ENCODE measurements at places on chromosomes 13 and 19.

DNA sequence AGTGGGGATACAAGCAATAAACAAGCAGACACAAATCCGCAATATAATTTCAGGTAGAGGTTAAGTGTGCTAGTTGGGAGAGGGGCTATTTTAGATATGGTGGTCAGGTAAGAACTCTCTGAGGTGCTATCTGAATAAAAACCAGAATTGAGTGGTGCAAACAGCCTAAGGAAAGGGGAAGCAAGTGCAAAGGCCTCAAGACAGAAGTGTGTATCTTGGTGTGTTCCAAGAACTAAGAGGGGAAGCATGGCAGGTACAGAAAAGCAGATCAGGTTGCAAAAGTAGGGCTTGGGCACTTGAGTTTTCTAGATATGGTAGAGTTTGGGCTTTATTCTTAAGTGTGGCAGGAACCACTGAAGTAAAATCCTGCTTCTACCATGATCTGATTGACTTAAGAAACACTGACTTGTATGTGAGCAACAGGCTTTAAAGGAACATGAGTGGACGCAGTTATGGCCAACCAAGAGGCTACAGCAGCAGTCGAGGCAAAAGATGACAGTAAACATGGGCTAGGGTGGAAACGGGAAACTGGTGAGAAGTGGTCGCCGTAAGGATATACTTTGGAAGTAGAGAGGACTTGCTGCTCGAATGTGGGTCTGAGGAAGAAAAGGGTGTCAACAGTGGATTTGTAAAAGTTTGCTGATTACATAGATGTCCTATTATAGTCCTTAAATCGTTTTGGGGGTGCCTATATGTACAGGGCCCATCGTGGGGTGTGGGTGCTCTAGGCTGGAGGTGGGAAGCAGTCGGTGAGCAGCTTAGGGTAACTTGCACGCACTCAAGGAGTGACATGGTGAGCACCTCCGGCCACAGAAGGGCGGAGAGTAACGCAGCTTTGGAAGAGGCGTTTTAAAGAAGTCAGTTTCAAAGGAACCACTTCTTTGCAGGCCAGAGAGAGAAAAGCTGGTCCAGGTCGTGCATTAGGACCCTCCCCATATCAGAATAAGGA lies 677 bp downstream of the TGDS start:
- peak; percentile 38 for DNase-seq

DNA sequence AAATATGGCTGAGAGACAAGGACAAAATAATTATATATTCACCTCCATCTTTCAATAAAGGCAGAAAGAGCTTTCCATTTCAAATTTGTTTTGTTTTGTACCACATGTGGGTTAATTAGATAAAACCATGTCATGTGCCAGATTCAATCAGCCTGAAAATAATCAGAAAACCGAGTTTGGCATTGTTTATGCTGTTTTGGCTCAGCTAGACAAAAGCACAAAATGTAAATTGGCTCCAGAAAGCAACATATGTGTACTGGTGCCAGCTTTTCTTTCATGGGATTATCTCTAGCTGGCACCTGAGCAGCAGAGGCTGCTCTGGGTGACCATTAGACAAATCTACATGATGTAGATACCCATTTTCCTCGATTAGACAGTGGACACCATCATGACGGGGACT lies 9.2 kb upstream of the DNAJC15 start:
- DNase-seq = no peak

DNA sequence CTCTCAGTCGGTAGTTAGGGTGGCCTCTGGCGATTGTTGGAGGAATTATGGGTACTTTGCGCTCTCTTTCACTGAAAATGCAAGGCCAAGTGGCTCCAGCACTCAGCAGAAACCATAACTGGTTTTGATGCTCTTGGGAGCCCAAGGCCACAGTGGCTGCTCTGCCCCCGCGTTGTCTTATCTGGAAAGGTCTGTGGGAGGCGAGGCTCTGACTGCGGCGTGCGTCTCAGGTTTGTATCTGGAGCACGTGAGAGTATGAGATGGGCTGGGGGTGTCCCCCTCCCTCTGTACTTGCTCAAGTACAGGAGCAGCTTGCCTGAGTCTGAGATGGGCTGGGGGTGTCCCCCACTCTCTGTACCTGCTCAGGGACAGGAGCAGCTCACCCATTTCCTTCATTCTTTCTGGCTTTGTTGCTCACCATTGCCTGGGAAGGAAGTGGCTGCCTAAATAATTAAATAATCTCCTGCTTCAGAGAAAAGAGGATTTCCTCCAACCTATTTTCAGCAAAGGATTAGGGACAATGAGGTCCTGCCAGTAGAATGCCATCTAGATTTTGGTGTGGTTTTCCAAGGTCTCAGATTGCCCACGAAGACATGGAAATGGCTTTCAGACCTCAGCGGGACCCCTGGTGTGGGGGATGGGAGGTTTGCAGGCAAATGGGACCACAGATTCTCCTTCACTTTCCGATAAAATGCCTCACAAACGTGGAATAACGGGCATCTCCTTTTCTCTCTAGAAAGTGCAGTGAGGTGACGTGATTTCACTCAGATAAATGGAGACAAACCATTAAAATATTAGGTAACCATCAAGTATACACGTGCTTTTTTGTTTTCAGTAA lies 14.7 kb downstream of the ATP11A start:
- no peak for DNase-seq

GRCh38 chr13:42369071-42369797 lies 97.3 kb downstream of the AKAP11 start:
- DNase-seq = no peak

GRCh38 chr13:47929156-47929555 lies 71.9 kb downstream of the SUCLA2 start:
- peak; percentile 25 for DNase-seq

DNA sequence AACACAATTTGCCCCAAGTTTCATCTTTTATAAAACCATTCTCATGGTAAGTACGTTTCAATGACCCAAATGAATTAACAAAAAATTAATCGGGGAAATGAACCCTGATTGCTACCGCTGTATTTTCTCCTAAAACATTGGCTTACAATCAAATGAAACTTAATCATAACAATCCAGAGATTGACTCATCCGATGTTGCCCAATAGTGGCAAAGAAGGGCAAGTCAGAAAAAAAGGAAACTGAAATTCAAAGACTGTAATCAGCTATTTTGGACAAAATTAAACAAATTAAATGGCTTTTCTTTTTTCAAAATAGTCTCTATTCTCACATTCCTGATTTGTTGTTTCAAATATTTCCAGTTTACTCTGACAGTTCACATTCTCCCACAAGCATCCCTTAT lies 3.9 kb upstream of the ACOD1 start:
- DNase-seq = peak; percentile 70

- peak; percentile 65 for DNase-seq
Measured at GRCh38 chr13:103371271-103371670, 305.1 kb upstream of the SLC10A2 start.

DNA sequence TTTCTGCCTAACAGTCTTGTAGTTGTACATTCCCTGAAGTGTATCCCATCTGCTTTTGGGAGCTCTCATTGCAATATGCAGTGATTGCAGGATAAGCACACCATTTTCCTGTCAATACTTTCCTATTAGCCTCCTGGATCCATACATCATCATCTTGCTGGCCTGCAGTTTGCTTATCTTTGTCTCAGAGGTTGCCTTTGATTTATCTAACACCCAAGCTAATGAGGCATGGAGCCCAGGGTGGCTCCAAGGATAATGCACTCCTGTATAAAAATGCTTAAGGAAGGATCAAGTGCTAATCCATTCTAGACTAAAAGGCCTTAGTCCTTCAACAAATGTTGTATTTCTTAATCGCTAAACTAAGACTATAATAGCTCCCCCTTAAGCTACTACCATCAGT lies 161.6 kb upstream of the OBI1 start:
- DNase-seq = no peak

DNA sequence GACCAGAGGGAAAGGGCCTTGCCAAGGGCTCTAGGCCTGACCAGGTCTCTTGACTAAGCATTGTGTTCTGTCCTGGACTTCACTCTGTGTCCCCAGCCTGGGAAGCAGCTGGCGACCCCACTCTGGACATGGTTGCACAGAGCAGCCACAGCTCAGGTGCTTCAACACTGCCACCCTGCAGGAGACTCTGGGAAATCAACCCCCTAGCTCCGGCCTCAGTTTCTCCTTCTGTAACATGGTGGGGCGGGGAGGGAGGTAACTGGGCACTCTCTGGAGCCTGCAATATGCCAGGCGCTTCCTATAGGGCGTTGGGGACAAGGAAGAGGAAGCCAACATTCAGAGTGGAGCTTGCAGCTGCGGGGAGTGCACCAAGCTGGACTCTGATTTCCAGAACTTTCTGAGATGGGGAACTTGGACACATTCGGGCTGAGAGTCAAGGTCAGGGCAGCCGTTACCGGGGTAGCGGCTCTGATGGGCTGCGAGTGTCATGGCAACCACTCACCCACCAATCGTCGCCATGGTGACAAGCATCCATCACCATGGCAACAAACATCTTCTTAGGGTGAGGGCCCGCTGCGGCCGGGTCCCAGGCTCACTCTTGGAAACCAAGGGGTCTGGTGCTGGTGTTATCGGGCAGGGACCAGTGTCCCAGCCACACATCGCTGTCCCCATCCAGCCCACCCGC lies 12.8 kb downstream of the F2RL3 start:
- DNase-seq = no peak

- DNase-seq = peak; percentile 37
Measured at GRCh38 chr13:97724450-97724849, 229.0 kb upstream of the IPO5 start.

DNA sequence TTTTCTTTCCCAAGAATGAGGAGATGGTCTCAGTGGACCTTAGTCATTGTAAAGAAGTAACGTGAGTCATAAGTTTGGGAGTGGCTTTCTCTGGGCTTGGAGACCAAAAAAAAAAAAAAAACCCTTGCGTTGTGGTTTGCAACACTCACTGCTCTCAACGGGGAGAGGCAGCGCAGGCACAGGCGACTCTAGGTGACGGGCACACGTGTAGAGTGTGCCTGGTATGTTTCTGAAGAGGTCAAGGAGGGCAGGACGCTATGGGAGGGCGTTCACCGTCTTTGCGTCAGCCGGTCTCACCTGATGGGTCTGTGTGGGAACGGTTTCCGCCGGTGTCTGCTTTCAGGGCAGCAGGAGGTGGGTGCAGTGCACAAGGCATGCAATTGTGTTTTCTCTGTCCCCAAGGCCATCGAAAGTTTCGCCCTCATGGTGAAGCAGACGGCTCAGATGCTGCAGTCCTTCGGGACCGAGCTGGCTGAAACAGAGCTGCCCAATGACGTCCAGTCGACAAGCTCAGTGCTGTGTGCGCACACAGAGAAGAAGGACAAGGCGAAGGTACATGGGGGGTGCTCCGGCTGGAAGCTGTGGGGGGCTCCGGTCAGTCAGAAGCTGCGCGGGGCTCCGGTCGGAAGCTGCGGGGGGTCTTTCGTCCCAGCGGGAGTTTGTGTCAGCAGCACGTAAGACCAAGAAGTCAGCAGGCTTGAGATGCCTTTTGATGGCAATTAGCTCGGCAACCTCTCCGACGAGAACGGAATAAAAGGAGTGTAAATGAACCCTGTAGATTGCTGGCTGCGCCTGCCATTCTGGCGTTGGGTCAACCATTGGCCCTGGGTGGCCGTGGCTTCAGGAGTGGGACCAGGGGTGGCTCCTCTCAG lies 40.8 kb upstream of the F7 start:
- peak; percentile 37 for DNase-seq

GRCh38 chr19:50797781-50798658 lies 7.8 kb downstream of the ACP4 start:
- no peak for DNase-seq

GRCh38 chr13:20340136-20340758 lies 108.1 kb upstream of the GJB6 start:
- peak; percentile 17 for DNase-seq

GRCh38 chr13:114059946-114060860 lies 72.2 kb downstream of the RASA3 start:
- DNase-seq = no peak

GRCh38 chr13:60286707-60287106 lies 110.3 kb upstream of the TDRD3 start:
- no peak for DNase-seq

- DNase-seq = no peak
Measured at GRCh38 chr13:83214452-83214851, 667.8 kb downstream of the SLITRK1 start.

DNA sequence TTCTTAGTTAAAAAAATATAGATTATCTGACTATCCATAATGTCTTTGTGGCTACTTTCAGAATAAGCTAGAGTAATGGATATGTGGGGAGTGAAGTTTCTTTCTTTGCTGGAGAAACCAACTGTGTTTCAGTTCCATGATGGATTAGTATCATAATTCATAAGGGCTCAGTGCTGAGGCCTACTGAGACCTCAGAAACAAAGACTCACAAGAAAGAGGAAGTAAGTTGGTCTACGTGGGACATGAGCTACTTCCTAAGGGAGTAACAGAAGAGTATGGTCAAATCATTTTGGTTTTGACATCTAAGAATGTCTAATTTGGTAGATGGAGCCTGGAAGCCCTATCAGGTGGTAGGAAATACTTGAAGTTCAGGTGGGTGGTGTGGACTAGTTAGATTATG lies 99.0 kb upstream of the HTR2A start:
- no peak for DNase-seq
